ENCODE measurements at places on chromosomes 5 and 9.

GRCh38 chr9:27408001-27408400 is 111.1 kb upstream of the EQTN start:
- DNase-seq: peak; percentile 13

DNA sequence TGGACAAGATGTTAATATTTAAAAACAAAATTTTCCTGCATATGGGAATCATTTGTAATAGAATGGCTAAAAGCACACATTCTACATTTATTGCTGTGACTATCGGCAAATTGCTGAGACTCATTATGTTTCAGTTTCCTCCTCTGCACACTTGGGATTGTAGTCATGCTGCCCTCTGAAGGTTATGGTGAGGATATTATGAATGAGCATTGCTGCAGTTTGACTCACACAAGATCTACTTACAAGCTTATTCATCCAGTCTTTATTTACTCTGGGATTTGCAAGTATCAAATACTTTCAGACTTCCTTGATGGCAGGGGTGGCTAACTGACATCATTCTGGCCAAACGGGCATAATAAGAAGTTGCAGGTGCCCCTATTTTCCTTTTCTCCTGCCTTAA is 9.5 kb upstream of the NFIL3 start:
- DNase-seq: peak; percentile 76

DNA sequence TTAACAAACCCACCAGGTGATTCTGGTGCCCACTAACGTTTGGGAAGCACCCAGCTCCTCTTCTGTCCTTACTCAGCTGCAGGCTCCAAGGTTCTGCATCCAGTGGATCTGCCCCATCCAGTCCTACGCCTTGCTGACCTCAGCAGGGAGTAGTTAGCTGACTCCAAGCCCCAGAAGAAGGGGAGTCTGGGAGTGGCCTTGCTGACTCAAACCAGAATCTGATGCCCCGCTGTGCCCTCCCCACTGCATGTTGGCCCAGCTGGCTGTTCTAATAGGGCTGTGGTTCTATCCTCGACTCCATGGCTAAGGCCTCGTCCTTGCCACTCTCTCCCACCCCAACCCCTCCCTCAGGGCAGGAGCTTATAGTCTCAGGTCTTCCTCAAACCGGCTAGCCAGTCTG is 136.3 kb downstream of the TTLL11 start:
- no peak for DNase-seq

DNA sequence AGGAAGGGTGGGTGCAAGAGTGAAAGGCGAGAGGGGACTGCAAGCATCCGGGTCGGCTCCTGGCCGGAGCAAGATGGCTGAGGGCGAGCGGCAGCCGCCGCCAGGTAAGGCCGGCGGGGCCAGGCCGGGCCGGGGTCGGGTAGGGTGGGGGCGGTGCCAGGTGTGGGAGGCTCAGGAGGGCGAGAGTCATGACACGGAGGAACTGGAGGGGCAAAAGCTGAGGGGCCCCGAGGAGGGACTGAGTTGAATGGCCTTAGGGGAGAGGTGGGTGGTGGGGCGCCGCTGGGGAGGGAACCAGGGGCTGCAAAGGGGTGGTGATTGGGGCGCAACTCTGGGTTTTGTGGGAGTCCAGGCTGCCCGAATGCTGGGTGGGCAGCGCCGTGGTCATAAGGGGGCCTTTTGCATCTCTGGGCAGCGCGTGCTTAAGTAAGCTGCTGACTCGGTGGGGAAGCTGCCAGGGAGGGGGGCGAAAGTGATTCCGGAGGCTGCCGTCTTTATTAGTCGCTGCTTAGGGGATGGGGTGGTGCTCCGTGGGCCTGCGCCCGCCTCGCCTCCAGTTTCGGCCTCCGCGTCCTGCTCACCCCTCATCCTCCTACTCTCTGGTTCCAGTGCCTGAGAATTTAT is 425 bp downstream of the PTPA start:
- no peak for DNase-seq

GRCh38 chr9:93962561-93963440 is 7.6 kb upstream of the BARX1 start:
- peak; percentile 25 for DNase-seq

DNA sequence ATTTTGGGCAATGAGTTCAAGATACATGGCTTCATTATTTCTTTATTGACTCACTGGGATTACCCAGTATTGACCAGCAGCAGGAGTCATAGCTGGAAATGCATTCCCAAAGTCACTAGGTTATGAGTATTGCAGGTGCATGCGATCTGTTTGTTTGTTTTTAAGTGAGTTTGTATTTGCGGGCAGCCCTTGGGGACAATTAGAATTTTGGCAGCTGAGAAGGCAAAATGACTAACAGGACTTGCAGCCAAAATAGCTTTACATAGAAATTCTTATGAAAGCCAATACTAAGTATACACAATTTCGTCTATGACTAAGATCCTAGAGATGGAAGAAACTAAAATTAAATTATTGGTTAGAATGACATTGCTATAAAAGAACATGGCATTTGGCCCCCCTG is 18.1 kb upstream of the RGMB start:
- DNase-seq: peak; percentile 80

DNA sequence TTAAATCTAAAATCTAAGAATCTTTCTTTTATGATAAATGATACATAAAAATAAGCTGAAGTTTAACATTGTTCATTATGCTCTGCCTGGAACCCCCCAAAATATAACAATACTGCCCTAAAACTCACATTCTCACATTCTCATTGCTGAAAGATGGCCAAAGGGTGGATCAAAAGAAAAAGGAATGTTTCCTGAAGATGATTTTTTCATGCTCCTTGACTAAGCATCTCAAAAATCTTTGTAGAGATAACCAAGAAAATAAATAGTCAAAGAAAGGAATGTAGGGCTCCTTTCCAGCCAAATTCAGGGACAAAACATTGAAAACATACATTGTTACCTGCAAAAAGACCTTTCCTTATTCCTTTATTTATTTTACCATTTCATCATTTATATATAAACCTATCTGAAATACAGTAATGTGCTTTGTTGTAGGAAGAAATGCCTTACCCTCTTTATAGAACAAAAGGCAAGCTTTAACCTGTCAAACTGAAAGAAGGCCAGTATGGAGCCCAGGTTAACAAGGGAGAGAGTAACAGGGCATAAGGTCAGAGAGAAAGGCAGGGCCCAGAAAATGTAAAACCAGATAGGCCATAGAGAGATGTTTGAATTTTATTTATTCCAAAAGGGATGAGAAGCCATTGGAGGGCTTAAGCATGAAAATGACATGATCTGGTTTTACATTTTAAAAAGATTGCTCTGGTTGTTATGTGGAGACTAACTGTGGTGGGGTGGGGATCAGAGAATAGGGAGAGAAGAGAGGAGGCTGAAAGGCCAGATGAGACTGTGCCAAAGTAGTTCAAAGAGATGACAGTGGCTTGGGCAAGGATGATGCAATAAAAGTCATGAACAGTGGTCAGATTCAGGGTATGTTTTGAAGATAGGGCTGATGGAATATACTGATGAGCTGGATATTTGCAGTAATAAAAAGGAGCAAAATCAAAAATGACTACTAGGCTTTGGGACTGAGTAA is 37.3 kb upstream of the CDK5RAP2 start:
- DNase-seq: peak; percentile 32

- DNase-seq: no peak
These were observed 99.8 kb downstream of the NNT start for GRCh38 chr5:43702815-43703214.

- no peak for DNase-seq
These were observed 13.5 kb upstream of the FAM120A start for GRCh38 chr9:93437996-93438395.

DNA sequence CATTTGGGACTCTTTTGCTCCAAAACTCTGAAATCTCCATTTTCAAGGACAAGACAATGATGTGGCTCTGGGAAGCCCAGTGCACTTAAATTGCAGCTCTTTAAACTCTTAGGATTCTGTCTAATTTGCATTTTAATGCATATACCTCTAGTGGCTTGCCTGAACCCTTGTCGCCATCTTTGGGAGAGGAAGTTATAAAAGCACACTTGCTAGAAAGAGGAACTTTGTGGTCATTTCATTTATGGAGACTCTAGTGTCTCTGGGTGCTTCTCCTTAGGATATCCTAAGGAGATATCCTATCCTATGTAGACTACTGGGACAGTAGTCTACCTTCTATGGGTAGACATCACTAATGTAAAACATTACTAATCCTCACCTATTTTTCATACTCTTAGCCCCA is 77.3 kb upstream of the SLC1A3 start:
- DNase-seq: no peak

- DNase-seq: no peak
These were observed 504.7 kb downstream of the CCDC171 start for GRCh38 chr9:16057541-16057940.

GRCh38 chr5:149559706-149560105 is 8.5 kb upstream of the CSNK1A1 start:
- DNase-seq: peak; percentile 70

- no peak for DNase-seq
These were observed 73.6 kb downstream of the FAM114A2 start for GRCh38 chr5:153964880-153965645.

DNA sequence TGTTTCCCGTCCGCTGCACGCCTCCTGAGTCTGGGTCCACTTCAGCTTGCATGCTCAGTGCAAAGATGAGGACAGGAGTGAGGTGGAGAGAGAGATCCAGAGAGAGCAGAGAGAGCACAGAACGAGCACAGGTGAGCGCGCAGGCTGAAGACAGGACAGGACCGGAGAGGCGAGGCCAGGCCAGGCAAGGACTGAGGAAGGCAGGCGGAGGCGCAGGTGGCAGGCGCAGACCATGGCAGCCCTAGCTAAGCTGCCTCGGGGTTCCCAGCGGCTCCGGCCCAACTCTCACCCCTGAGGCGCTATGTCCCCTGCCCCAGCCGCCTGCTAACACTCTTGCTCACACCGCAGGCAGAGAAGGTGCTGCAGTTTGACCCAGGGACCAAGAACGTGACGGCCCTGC is 9.7 kb downstream of the GRIN1 start:
- no peak for DNase-seq

DNA sequence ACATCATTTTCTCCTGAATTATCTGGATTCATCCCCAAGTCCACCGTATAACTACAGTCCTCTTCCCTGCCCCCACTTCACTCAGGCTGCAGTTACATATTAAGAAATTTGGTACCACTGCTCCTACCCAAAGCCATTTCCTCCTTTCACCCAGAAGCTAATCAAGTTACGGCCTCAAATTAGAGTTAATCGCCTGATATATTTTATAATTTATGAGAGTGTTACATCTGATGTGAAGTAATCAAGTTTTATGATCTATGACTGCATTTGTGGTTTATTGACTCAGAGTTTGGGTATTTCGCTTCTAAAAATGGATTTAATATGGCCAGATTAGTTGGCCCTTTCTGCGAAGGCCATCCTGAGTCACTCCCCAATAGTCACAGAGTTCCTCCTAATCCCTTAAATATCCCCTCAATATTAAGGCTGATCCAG is 223.6 kb upstream of the KIF2A start:
- peak; percentile 13 for DNase-seq

GRCh38 chr5:74127381-74128320 is 501.7 kb downstream of the ARHGEF28 start:
- DNase-seq: no peak

DNA sequence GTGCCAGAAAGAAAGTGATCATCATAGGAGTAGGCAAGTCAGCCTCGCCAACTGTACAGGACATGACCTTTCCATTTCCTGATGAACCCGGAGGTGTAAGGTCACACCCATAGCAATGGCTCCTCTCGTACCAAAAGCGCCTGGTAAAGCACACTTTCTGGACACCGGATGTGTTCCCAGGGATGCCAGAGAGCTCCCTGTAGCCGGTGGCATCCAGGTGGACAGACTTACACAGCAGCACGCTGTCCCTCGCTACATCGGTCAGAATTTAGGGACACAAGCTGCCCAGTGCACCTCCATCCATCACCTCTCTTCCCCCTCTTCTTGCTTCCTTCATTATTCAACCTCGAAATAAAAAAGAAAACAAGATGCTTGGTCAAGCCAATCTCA is 105.4 kb downstream of the SYK start:
- DNase-seq: no peak

- DNase-seq: no peak
These were observed 176.0 kb downstream of the MED10 start for GRCh38 chr5:6202149-6202967.

DNA sequence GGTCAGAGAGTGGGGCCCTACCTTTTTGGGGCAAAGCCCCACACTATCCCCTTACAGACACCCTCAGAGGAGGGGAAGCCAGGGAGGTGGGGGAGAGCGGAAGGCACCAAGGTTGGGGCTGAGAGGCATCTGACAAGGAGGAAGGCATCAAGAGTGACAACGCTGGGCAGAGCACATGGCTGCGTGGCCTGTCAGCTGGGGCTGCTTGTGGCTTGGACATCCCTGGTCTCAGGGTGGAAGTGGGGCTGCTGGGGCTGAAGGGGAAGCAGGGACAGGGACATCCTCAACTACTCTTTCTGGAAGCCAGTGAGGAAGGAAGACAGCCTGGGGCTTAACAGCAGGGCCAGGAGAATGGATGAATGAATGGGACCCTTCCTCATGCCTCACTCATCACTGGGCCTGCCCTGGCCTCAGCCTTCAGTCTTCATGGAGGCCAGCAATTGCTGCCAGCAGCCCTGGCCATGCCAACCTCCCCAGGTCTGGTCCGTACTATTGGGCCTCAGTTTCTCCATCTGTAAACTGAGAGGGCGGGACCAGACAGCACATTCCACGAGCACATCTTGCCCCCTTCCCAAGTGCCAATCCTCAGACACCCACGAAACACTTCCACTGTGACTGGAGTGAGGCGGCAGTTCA is 993 bp upstream of the RALGDS start:
- no peak for DNase-seq

- DNase-seq: no peak
These were observed 322.7 kb downstream of the ARHGEF28 start for GRCh38 chr5:73948720-73949119.

DNA sequence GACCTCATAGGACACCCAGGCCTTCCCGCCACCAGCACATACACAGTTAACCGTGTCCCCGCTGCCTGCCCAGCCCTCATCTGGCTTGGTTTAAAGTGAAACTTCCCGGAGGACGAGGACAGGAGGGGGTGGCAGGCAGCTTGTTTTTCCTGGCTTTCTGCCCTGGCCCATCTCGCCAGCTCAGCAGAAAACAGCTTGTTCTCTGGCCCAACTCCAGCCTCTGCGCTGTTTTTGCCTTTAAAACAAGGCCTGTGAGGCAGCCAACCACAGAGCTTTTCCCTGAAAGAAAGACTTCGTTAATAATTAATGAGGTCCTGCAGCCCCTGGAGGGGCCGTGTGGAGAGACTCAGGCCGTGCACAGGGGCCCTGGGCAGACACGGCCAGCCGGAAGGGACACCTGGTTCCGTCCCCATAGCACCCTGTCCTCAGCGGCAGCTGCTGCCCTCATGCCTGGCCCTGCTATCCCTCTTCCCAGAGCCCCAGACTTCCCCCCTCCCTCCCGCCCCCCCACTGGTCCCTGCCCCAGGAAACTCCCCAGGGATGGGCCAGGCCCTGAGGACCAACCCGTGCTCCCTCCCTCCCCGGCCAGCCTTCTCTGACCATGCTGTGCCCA is 108.7 kb downstream of the RXRA start:
- DNase-seq: peak; percentile 73

- DNase-seq: no peak
These were observed 268.7 kb upstream of the PAPPA start for GRCh38 chr9:115884846-115885245.
